ENCODE measurements at places on chromosomes 7 and 10.

DNA sequence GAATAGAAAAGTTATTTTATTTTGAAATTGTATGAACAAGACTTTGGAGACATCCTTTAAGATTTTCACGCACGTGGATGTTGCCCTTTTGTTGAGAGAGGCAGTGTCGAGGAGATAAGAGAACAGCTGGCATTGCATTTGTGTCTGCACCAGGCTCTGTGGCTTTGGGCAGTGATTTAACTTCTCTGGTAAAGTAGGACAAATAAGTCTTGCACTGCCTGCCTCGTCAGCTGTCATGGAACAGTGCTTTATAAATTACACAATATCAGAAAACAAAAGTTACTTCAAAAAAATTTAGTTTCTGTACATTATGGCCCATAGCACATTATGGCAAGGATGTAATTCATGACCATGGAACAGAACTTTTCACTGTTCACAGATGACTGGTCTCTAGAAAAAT, 20.1 kb downstream of the SNX10 start:
- no peak for DNase-seq

GRCh38 chr7:140745266-140746058, 49.0 kb downstream of the NDUFB2 start:
- DNase-seq = no peak

GRCh38 chr7:21504021-21504420, 38.8 kb upstream of the DNAH11 start:
- DNase-seq = no peak

DNA sequence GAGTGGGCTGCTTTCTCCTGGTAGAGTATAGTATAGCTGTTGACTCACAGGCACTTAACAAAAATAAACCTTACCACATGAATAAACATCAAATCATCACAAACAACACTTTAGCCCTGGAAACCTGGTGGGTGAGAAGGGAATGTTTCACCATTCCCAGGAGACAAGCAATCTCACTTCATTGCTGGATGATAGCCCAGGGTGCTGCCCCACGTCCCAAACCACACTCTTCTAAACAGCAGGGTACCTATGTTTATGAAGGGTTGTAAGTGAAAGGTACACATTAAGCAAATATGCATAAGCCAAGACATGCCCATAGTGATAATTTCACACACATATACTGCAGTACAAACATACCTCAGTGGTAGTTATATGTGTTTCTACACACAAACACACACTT, 276.2 kb downstream of the FGFR2 start:
- no peak for DNase-seq

DNA sequence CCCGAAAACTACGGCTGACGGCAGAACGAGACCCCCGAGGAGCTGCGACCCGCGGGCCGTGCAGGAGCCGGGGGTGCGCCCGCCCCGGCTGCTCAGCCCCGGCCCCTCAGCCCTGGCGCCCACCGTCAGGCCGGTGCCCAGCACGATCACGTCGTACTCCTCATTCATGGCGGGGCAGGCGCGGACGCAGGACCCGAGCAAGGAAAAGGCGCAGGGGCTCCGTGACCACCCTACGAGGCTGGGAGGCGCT, 218 bp downstream of the GDI2 start:
- no peak for DNase-seq

DNA sequence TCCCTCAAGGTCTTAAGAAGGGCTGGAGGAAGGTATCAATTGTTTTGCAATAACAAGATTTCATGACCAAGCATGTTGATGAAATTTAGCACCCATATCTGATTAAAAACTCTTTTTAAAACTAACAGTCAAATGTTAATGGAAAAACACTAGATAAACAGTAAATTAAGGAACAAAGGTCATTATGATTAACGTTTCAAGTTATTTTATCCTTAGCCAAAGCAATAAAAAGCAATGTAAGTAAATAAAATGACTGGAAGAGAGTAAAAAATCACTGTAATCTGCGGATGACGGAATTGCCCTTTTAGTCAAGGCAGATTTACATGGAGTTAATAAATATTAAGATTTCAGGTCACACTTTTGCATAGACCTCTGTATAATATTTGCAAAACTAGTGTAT, 179.5 kb upstream of the KLF6 start:
- no peak for DNase-seq

- no peak for DNase-seq
Measured at GRCh38 chr10:128062881-128063563, 63.2 kb downstream of the MKI67 start.

- no peak for DNase-seq
Measured at GRCh38 chr7:121341933-121342332, 13.1 kb downstream of the WNT16 start.

DNA sequence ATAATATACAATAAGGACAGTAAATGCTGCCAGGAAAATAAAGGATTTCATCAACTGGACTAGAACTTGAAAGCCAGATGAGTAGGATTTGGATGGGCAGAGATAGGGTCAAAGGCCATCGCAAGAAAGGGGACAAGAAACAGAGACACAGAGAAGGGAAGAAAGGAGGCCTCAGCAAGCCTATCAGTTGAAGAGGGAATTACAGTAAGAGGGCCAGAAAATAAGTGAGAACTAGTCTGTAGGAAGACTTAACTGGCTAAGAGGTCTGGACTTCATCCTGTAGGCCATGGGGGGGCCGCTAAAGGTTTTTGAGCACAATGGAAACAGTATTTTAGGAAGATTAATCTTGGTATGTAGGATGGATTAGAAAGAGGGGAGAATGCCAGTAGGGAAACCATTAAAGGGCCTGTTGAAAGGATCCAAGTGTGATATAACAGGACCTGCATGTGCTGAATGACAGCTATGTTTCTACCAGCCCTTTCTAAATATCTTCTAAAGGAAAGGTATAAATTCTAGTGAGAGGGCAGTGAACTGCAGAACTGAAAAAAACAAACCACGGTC, 174.4 kb downstream of the CHCHD3 start:
- DNase-seq = no peak

- DNase-seq = no peak
Measured at GRCh38 chr7:66033471-66034385, 41.9 kb upstream of the ASL start.

DNA sequence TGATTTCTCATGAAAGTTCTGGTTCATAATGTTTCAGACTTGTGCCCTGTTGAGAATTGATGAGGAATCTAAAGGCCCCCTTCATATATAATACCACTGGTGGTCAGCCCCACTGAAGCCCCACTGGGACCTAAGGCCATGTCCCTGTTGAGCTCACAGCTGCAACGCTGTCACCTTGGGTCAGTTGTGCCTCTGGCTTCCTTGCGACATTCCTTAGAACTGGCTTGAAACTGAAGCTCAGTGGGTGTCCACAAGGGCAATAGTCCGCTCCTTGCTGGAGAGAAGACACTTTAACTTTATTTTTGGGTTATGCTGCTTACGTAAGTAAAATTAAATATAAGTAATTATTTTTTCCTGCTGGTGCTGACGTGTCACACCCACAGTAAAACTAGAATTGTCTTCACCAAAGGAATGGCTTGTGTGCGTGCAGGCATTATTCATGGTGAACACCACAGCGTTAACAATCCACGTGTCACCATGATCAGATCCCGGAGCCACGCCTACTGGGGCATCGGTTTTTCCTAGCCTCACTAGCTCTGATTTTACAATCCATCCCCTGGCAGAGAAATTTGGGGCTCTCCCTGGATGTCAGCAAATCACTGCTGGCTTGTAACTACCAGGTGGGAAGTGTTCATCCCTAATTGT, 66.5 kb downstream of the BICC1 start:
- no peak for DNase-seq

- DNase-seq = no peak
Measured at GRCh38 chr7:129334473-129334872, 99.8 kb upstream of the STRIP2 start.

DNA sequence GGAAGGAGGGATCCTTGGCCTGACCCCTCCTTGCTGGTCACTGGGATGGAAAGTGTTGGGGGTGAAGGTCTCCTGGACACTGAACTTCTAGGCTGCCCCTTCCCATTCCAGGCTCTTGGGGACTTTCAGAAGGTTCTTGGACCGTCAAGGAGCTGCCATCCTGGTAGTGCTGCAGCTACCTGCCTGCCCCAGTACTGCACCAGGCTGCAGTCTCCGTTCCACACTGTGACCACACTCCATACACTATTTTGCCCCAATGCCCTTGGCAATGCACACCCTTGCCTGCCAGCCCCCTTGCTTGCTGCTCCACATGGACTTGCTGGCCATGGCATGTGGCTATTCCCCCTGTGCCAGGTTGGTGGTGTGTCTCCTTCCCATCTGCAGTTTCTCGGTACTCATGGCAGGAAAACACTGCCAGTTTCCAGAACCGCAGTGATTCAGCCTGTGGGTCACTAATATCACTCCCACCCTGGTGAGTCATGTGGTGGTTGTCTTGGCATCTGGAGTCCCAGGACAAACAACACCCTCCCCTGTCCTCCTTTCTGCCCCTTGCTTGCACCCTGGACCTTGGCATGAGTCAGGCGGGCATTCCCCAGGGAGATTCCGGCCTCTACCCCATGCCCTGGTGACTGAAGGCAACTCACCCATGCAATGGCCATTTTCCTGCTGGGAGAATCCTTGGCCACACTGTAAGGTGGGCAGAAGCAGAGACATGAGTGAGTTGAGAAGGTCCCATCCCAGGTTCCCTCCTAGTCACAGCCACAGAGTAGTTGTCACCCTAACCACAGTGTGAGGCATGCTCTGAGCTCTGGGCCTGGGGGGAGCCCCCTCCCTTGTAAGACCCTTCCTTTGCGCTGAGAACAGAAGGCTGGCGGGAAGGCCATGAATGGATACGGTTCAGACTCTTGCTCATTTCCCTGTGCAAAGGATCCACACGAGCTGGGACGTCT, 32.8 kb downstream of the GOLGA7B start:
- DNase-seq = no peak

- DNase-seq = no peak
Measured at GRCh38 chr10:113423981-113424721, 128.7 kb upstream of the HABP2 start.

- DNase-seq = no peak
Measured at GRCh38 chr10:30857803-30858202, 173.9 kb downstream of the ZNF438 start.

GRCh38 chr7:36986948-36987724, 262.8 kb upstream of the AOAH start:
- DNase-seq = peak; percentile 23

- no peak for DNase-seq
Measured at GRCh38 chr7:45219130-45219529, 61.5 kb downstream of the RAMP3 start.

- DNase-seq = no peak
Measured at GRCh38 chr7:35261041-35261440, 7.1 kb upstream of the TBX20 start.

DNA sequence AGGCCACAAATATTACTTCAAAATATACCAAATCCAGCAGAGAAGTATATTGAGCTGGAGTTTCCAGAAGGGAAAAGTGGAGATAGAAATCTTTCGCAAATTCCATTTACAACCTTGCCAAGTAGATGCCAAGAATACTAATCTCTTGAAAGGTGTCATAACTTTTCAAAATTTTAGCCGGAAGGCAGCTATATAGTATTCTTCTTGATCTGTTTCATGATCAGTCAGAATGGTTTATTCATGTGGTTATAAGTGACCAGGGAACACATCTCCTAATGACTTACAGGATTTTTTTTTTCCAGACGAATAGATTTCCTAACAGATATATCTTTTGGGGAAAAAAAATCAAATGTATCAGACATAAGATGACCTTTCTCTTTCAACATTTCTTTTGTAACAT, 270.7 kb downstream of the TSPAN12 start:
- no peak for DNase-seq

- no peak for DNase-seq
Measured at GRCh38 chr7:20424500-20424899, 93.8 kb downstream of the ITGB8 start.

- DNase-seq = no peak
Measured at GRCh38 chr7:117158941-117159697, 163.7 kb downstream of the WNT2 start.

GRCh38 chr10:79044036-79044632, 24.6 kb upstream of the ZMIZ1 start:
- DNase-seq = no peak

DNA sequence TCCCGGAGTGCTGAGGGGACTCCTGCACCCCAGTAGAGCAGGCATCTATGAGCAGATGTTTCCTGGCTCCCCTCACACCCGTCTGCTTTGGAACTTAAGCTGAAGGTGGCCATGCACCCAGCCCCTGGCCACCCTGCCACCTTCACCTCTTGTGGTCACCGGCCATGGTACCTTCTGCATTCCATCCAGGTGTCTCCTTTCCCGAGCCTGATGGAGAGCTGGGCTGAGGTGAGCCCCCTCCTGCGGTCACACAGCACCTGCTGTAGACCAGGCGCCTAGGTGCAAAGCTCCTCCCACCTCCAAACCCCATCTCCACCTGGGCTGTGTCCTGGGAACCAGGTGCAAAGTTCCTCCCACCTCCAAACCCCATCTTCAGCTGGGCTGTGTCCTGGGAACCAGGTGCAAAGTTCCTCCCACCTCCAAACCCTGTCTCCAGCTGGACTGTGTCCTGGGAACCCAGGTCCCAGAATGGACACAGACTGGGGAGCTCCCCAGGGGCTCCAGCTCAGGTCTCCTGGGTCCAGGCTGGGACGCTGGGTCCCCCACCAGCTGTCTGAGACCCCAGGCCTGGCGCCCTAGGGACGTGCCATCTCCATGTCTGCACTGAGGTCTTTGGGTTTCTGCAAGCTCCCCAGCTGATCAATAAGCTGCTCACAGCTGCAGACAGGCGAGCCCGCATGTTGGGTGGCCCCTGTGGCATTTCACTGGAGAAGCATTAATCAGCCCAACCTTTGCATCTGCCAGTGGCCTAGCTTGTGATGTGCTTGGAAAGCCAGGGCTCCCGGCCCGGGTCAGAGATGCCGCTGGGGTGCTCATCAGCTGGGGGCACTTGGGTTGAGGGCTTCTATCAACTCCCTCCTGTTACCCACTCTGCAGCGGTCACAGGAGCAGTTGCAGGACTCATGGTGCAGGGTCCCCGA, 61.2 kb upstream of the INPP5A start:
- DNase-seq = no peak

GRCh38 chr10:63206576-63206975, 73.4 kb downstream of the NRBF2 start:
- no peak for DNase-seq

GRCh38 chr10:91598211-91598977, 34.5 kb downstream of the PPP1R3C start:
- DNase-seq = no peak

DNA sequence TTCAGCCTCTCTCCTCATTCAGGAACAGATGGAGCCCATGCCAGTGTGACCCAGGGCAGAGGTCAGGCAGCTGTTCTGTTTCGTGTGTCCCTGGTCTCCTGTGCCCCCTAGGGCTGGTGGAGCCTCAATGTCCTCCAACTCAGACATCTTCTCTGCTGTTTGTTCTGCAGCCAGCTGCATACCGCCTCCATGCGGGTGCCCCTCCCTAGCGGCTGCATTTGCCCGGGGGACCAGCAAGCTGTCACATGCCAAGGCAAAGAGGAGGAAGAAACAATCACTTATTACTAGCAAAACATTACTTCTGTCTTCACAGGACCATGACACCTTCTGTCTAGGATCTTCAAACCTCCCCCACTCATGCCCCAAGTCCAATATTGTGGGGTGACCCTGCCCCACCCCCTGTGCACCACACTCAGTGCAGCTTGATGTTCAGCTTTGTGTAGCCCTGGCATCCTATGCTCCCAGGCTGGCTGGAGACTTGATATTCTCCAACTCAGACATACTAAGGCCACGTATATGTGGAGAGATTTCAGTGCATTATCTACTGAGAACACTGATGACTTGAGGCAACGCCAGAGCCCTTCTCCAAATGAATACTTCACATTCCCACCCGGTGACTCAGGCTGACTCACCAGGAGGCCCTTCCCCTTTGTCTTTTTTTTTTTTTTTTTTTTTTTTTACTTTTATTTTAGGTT, 188.9 kb downstream of the SKIDA1 start:
- no peak for DNase-seq

- DNase-seq = no peak
Measured at GRCh38 chr10:78938695-78939672, 129.8 kb upstream of the ZMIZ1 start.

Data from activated CD8-positive, alpha-beta memory T cell treated with anti-CD3 and anti-CD28 coated beads for 48 hours (primary cell).